ENCODE measurements at places on chromosomes 3 and 15. TPM values are rescaled to one million over a fixed set of nuclear protein-coding genes. Genes with fewer than 3 reads are reported as not detected.

PP2D1 gene
- total RNA-seq: not detected

XCR1 gene
- not detected for total RNA-seq

DPP8 gene
- total RNA-seq: 45.9 TPM

CLDN16 gene
- 4.8 TPM for total RNA-seq

C3orf70 gene
- total RNA-seq: 0.12 TPM

CCDC174 gene
- total RNA-seq: 21.1 TPM

LRRC31 gene
- total RNA-seq: 2.8 TPM

XXYLT1 gene
- 25.9 TPM for total RNA-seq

LMAN1L gene
- 1.1 TPM for total RNA-seq

SEMA3G gene
- 0.12 TPM for total RNA-seq

C3orf20 gene
- total RNA-seq: 0.28 TPM

GOLGA8O gene
- total RNA-seq: not detected

DNA sequence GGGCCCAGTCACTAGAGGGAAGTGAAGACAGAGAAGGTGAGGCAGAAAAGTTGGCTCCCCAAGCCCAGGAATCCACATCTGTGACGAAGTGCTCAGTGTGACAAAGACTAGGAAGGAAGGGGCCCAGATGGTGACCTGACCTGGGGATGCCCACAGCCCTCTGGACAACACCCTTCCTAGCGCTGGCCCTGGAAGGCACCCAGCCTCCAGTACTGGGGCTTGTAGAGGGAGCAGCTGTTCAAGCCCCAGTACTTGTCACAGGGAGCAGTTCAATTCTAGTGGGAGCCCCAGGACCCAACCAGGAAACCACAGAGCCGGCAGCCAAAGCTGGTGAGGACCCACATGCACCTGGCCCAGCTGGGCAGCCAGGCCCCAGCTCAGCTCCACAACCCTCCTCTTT is 190.8 kb downstream of the XXYLT1 start:
- H3K27me3 ChIP-seq: peaks cover 13% of the 10 kb centered on the region
- peaks cover 11% of the 10 kb centered on the region for H3K4me1 ChIP-seq
- H3K36me3 ChIP-seq: no peaks in the 10 kb centered on the region
- no peak overlapping the region for H3K4me3 ChIP-seq
- DNase-seq: no peak

GRCh38 chr15:74402873-74403587 is 30.7 kb downstream of the SEMA7A start:
- no peak overlapping the region for H3K4me3 ChIP-seq
- peaks cover 55% of the 10 kb centered on the region for H3K4me1 ChIP-seq
- H3K27me3 ChIP-seq: no peaks in the 10 kb centered on the region

DNA sequence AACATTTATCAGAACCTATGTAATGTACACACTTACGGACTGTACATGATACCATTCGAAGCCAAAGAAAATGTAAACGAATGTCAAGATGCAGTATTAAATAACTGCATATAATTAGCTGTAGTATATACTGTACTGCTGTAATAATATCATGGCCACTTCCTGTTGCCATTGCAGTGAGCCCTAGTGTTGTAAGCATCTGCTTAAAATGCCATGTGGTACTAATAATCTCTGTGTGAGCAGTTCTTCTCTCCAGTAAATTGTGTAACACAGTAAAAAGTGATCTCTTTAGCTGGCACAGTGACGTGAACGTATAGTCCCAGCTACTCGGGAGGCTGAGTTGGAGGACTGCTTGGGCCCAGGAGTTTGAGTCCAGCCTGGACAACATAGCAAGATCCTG is 8.6 kb downstream of the SPG11 start:
- no peaks in the 10 kb centered on the region for H3K4me1 ChIP-seq
- no peak for DNase-seq
- peaks cover 17% of the 10 kb centered on the region for H3K36me3 ChIP-seq
- no peak overlapping the region for H3K27ac ChIP-seq

DNA sequence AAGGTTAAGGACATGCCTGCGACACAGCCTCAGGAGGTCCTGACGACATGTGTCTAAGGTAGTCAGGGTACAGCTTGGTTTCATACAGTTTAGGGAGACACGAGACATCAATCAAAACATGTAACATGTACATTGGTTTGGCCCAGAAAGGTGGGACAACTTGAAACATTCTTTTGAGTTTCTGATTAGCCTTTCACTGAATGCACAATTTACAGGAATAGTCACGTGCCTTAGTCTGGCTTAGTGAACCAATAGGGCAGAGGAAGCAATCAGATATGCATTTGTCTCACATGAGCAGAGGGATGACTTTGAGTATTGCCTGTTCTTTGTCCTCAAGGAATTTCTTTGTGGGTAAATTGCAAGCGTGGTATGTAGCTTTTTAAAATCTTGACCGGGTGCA is 24.5 kb upstream of the HDAC11 start:
- peaks cover 11% of the 10 kb centered on the region for H3K36me3 ChIP-seq
- no peak overlapping the region for H3K27ac ChIP-seq
- no peak overlapping the region for H3K4me3 ChIP-seq
- DNase-seq: no peak

DNA sequence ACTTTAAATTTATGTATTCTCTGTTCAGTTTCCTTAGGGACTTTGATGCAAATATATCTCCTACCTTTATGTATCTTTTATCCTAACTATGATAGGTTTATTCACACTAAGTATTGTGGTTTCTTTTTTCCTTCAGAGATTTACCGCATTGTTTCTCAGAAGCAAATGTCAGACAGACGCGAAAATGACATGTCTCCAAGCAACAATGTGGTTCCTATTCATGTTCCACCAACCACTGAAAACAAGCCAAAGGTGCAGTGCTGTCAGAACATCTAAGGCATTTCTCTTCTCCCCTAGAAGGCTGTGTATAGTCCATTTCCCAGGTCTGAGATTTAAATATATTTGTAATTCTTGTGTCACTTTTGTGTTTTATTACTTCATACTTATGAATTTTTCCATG is 18.3 kb downstream of the RAB11A start:
- no peaks in the 10 kb centered on the region for H3K27me3 ChIP-seq
- H3K36me3 ChIP-seq: peaks cover 57% of the 10 kb centered on the region
- H3K4me3 ChIP-seq: no peak overlapping the region
- H3K27ac ChIP-seq: no peak overlapping the region
- peaks cover 34% of the 10 kb centered on the region for H3K4me1 ChIP-seq
- no peak for DNase-seq

DNA sequence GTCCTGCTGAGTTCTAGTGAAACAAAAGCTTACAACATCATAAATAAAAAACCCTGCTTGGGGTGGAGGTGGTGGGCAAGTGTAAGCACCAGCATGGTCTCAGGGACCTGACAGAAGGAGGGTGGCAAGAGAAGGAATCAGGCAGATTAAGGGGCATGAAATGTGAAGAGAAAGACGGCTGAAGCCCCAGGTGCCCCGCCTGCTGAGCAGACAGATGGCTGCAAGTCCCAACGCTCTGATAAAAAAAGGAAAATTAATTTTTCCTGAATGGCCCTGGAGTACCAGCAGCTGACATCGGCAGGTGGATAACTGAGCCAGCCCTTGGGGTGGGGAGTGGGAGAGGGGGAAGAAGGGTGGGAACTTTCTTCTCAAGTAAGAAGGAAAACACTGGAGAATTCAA is 137.9 kb downstream of the XXYLT1 start:
- no peak overlapping the region for H3K27ac ChIP-seq
- DNase-seq: no peak
- no peaks in the 10 kb centered on the region for H3K27me3 ChIP-seq
- H3K4me1 ChIP-seq: peaks cover 9% of the 10 kb centered on the region

DNA sequence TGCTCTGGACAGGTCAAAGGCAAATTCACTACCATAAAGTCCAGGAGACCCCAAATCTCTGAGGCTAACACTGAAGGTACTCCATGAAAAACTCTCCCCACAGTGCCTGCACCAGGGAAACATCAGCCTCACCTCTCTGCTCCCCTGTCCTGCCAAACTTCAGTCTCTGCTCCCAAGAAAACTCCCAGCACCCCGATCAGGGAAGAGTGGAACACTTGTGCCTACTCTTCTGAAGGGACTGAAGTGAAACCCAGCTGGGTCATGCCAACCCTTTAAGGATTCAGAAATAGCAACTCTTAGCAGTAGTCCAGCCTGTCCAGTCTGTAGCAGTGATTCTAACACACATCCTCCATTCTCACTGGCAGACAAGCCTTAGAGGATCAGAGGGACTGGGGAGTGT is 124.2 kb downstream of the FAM174B start:
- no peaks in the 10 kb centered on the region for H3K36me3 ChIP-seq
- DNase-seq: no peak
- H3K4me3 ChIP-seq: no peak overlapping the region

DNA sequence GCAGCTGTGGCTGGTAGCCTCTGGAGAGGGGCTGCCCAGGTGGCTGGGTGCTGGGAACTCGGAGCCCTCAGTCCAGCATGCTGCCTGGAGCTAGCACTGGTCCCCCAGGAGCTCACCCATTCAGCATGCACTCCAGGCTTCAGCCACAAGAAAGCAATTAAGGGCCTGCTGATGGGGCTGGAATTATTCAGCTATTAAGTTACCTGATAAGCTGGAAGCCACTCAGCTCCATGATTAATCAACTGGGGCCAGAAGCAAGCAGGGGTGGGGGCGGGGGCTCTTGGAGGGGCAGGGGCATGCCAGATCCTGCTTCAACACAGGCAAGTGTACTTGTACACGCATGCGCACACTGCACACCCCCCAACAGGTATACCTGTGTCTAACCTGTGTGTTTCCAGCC is 22.1 kb upstream of the TMEM115 start:
- H3K4me1 ChIP-seq: no peaks in the 10 kb centered on the region
- H3K27ac ChIP-seq: no peak overlapping the region

GRCh38 chr3:34955680-34956079 is 683.6 kb upstream of the ARPP21 start:
- H3K4me3 ChIP-seq: no peak overlapping the region
- no peak for DNase-seq
- H3K36me3 ChIP-seq: no peaks in the 10 kb centered on the region
- H3K27ac ChIP-seq: no peak overlapping the region
- H3K27me3 ChIP-seq: no peaks in the 10 kb centered on the region
- no peaks in the 10 kb centered on the region for H3K4me1 ChIP-seq

DNA sequence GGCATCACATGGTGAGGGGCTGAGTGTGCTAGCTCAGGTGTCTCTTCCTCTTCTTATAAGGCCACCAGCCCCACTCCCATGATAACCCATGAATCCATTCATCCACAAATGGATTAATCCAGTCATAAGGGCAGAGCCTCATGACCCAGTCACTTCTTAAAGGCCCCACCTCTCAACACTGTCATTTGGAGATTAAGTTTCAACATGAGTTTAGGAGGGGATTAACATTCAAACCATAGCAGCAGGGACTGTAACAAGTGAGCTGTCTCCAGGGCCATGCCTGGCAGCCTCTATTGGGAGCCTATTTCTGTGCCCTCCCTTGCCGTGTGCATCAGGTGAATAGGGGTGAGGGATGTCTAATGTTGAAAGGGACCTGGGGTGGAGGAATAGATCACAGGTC is 77.5 kb downstream of the CHRD start:
- no peak overlapping the region for H3K27ac ChIP-seq
- H3K36me3 ChIP-seq: no peaks in the 10 kb centered on the region
- no peak overlapping the region for H3K4me3 ChIP-seq
- peaks cover 33% of the 10 kb centered on the region for H3K27me3 ChIP-seq
- no peaks in the 10 kb centered on the region for H3K4me1 ChIP-seq
- no peak for DNase-seq

DNA sequence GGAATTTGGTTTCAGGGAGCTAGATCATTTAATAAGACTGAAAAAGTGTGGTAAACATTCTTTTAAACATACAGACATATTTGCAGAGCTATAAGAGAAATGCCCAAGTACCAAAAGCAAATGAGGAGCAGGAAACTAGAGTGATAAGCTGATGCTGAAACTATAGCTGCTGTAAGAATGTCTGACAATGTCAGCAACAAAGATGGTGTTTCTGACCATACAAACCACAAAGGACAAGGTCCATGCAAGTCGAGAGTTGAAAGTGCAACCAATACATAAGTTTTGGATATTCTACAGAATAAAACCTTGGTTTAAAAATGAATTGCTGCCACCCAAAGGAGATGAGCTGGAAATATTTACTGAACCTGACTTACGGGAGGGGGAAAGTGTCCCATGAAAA is 610.2 kb downstream of the TBL1XR1 start:
- H3K4me1 ChIP-seq: no peaks in the 10 kb centered on the region
- no peaks in the 10 kb centered on the region for H3K27me3 ChIP-seq
- H3K36me3 ChIP-seq: no peaks in the 10 kb centered on the region
- no peak overlapping the region for H3K4me3 ChIP-seq
- no peak overlapping the region for H3K27ac ChIP-seq
- no peak for DNase-seq
